Non-pigmented ciliary epithelial cell (primary cell): ENCODE measurements at places on chromosomes 2 and 18.

GRCh38 chr2:160317181-160318099, 117.4 kb upstream of the ITGB6 start:
- no peak for DNase-seq

DNA sequence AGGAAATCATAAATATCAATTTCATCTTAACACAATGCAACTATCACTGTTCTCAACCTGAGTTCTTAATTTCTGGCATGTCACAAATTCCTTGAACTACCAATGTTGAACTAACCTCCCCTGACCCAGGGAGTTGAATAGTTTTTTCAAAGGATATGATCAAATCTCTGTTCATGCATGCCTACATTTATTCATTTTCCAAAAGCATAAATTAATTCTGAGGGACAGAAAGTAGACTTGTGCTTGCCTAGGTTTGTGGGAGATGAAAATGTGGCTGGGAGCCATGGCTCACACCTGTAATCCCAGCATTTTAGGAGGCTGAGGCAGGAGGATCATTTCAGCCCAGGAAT, 175.7 kb downstream of the TGIF1 start:
- no peak for DNase-seq

GRCh38 chr2:233449921-233450863, 95.9 kb downstream of the DGKD start:
- DNase-seq: no peak

- DNase-seq: no peak
These were observed 147.3 kb upstream of the DLX2 start for GRCh38 chr2:172249986-172250385.

- no peak for DNase-seq
These were observed 218.0 kb downstream of the IRS1 start for GRCh38 chr2:226581661-226582060.

DNA sequence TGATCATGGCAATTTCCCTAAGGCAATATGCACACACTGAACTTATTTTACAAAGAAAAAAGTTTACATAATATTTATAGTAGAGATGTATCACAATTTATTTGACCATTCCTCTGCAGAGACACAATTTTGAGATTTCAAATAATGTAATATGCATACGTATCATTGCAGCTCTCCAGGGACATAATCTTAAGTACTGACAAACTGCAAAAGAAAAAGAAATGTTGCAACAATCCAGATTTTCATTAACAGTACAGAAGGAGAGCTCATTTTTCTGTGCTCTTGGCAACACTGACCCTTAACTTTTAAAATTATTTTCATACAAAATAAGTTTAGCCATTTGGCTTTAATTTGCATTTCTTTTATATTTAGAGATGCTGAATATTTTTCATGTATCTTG, 710.2 kb upstream of the SLC39A10 start:
- DNase-seq: no peak

- DNase-seq: no peak
These were observed 19.0 kb downstream of the USP39 start for GRCh38 chr2:85635011-85635410.

DNA sequence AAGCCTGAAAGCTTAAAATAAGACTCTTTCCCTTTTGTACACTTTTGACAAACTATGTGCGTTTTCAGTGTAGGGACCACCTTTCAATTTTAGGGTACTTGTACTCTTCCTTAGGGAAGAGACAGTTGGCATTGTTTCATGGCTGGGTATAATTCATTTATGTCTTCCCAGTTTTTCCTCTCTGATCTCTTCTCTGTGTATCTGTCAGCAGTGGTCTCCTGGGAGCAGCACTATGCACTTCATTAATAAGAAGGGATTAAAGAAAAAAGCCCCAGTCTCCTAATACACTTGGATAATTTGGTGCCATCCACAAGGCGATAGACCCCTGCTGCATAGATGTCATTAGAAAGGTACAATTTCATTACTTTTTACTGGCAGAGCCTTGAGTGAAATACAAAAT, 12.1 kb downstream of the AQP4 start:
- DNase-seq: no peak

- DNase-seq: no peak
These were observed 162.3 kb downstream of the TGIF1 start for GRCh38 chr18:3612315-3612714.

GRCh38 chr2:70835643-70836042, at the start of gene CD207:
Gene CD207 (minus strand): TSS chr2:70835816. CDS start chr2:70835776, 40 bp downstream.
- DNase-seq: no peak

DNA sequence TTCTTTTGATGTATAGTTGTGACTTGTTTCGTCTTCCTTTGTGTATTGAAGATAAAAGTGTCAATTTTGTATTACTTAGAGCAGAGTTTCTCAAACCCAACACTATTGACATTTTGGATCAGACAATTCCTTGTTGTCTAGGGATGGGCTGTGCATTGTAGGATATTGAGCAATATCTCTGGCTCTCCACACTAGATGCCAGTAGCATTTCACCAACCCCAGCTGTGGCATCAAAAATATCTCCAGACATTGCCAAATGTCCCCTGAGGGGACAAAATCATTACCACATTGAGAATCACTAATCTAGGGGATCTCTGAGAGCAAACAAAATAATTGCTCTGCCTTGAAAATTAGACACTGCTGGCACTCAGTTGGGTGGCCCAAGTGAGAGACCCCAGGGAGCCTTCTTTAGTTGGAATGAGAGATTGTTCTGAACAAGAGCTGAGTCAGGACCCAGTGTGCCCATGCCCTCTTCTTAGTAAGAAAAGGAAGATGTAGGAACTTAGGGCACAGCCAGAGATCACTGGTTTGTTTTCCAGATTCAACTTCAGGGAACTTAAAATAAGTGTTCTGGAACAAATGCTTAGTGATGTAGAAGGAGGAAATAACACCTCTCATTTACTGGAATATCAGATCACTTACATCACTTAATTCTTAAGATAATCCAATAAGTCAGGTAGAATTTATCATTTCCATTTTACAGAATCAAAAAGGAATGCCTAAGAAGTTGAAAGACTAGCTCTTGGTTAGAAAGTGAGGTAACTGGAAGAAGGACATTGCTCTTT, 466.6 kb upstream of the TNP1 start:
- no peak for DNase-seq

DNA sequence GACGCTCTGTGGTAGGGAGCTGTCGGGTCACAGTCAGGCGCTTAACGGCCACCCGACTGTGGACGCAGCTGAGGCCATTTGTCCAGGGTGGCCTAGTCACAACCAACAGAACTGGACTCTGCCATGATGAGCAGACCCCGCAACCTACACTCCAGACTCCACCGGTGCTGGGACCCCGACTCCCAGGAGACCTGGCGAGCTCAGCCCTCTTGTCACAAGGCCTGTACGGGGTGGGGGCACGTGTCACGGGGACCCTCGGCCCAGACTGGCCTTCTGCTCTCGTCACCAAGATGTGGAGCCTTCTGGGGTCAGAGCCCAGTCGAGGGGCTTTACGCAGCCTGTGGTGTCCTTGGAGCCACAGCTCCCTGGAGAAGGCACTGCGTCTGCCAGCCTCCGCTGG, 22.5 kb downstream of the NFATC1 start:
- no peak for DNase-seq

- DNase-seq: no peak
These were observed 349.7 kb downstream of the SATB2 start for GRCh38 chr2:199108056-199108455.
